Left lung (tissue), 14 donors: ENCODE measurements at places on chromosomes 3 and 15. TPM values are rescaled to one million over a fixed set of nuclear protein-coding genes. Genes with fewer than 3 reads are reported as not detected.

Gene GPR15
- total RNA-seq, result 0.58 TPM

Gene GABRA5
- total RNA-seq, result not detected

Gene ECE2
- not detected for total RNA-seq

Gene PAQR9
- not detected for total RNA-seq

Gene SLITRK3
- total RNA-seq, result 0.37 TPM

Gene MLF1
- total RNA-seq, result 12.0 TPM

Gene ADAMTS7
- 8.7 TPM for total RNA-seq

Gene FRMD5
- 4.4 TPM for total RNA-seq

Gene PLSCR2
- 0.73 TPM for total RNA-seq

Gene PPIP5K1
- 35.7 TPM for total RNA-seq

Gene XCR1
- 0.44 TPM for total RNA-seq

Gene TMEM39A
- total RNA-seq, result 56.6 TPM

Gene GOLGA8H
- total RNA-seq, result 1.1 TPM

Gene NEK10
- 4.2 TPM for total RNA-seq

Gene SKIL
- 109 TPM for total RNA-seq

Gene PARP15
- total RNA-seq, result 3.1 TPM

Gene UPK1B
- 0.18 TPM for total RNA-seq

- no peak for DNase-seq
Measured at GRCh38 chr15:99345832-99346462, 94.7 kb downstream of the LRRC28 start.

GRCh38 chr3:168860592-168860991 lies 764.9 kb upstream of the GOLIM4 start:
- no peak for DNase-seq

DNA sequence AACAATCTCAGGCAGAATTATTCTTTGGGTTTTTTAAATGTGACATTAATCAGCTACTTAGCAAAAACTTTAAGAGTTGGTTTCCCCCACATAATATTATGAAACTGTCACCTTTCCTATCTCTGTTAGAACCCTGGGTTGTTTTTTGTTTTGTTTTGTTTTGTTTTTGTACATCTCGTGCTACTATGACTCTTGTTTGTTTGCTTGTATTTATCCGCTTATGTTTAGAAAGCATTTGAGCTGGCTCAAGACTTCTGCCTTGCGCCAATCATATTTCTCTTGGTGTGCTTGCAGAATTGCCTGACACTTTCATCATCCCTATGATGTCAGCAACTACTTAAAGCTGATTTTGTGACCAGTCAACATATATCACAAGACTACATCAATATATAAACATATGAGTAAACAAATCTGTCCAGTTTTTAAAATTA lies 116.9 kb downstream of the DCLK3 start:
- no peak for DNase-seq

GRCh38 chr3:156630081-156630772 lies 44.2 kb upstream of the TIPARP start:
- DNase-seq, result no peak

GRCh38 chr15:35166730-35167359 lies 81.8 kb upstream of the NANOGP8 start:
- DNase-seq, result no peak

DNA sequence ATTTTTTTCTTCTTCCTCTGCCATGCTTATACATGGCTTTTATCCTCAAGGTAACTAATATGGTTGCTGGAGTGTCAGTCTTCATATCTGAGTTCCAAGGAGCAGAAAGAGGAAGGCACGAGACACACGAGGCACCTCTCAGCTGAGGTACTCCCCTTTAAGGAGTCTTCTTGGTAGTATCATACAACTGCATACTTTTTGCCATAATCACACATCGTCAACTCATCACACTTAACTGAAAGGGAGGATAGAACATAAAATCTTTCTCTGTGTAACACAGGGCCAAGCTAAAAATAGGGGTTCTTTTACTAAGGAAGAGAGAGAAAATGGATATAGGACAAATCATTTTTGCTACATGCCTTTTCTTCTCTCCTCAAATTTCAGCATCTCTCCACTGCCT lies 104.2 kb downstream of the OXSM start:
- DNase-seq, result no peak

DNA sequence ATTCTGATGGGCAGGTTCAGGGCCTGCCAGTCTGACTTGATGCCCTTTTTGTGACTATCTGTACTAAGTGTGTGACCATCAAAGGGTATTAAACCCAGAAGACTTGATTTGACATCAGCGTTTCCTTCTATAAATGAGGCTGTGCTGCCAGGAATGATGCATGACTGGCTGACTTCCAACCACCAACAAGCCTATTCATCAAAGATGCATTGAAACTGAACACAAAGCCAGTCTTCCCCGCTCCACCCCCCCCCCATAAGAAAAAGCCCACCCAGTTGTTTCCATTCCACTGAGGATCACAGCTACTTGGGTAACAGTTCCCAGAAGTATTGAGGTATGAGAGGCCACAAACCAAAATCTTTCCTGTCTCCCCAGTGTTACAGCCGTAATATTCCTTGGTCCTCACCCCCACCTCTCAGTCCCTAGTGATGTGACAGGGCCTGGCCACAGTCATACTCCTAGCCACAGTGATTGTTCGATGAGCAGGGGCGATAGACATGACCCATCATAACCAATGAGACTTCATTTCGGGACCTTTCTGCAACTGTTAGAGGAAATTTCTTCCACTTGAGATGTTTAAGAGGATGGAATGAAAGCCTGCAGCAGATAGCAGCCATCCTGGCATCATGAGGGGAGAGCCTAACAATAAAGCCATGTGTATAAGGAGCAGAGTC lies 22.6 kb downstream of the SH3BP5 start:
- DNase-seq, result no peak

- DNase-seq, result peak; percentile 68
Measured at GRCh38 chr3:19866751-19867347, 67.2 kb downstream of the EFHB start.

- DNase-seq, result no peak
Measured at GRCh38 chr15:87703327-87704111, 553.0 kb downstream of the NTRK3 start.

DNA sequence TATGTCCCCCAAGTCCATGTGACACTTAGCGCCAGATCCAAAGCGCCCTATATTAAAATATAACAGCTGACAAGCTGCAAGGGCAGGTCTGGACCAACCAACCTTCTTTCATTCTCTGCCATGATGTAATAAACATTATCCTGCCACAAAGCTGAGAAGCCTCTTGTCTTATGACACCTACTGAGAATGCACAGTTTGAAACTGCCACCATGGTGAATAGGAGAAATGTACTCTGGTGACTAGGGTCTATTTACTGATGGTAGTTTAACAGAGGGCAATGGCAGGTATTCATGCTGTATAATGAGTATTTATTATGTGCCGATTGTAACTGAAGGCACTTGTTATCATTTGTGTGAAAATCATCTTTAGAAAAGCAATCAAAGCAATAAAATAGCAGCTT lies 634.0 kb downstream of the OTOL1 start:
- no peak for DNase-seq

DNA sequence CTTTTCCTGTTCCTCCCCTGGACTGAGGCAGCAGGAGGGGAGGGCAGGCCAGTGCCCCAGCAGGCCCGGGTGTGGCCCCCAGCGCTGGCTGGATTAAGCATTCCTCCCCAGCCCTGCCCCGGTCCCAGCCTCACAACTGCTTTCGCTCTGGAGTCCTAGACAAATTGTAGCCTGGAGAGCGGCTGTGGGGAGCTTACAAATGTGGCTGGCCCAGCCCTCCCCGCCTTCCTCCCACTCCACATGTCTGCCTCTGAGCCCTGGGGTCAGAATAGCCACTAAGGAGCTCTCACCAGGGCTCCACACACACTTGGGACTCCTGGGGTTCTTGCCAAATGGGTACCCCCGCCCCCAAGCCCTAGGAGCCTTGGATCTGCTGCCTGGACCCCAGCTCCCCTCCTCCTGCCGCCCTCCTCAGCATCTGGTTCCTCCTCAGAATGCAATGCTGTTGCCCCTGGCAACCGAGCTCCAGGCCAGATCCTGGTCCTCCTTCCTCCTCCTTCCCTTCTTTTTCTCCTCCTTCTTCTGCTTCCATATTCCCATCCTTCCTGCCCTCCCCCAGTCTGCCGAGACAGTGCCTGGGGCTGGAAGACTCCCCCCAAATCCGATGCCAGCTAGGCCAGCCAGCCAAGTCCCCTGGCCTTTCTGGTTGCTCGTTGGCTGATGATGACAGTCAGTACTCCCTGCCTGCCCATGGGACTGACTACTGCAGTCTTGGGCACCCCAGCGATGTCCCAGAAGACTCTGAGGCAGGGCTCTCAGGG lies 91.1 kb downstream of the LINGO1 start:
- peak; percentile 45 for DNase-seq

DNA sequence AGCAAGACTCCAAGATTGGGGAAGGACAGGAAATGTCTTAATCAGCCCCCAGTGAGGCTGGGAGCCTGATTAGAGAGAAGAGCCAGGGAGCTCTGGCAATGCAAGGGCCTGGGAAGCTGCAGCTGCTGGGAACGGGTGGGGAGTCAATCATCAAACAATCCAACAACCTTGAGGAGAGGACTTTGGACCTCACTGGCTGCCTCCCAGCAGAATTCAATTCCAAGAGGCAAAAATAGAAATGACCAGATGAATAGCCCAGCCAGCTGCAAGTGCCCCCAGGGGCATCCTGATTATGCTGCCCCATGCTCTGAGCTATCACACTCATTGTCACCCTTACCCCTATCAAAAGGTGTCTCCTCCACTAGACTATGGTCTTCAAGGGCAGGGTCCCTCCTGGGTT lies 6.1 kb upstream of the HOMER2 start:
- DNase-seq, result no peak

DNA sequence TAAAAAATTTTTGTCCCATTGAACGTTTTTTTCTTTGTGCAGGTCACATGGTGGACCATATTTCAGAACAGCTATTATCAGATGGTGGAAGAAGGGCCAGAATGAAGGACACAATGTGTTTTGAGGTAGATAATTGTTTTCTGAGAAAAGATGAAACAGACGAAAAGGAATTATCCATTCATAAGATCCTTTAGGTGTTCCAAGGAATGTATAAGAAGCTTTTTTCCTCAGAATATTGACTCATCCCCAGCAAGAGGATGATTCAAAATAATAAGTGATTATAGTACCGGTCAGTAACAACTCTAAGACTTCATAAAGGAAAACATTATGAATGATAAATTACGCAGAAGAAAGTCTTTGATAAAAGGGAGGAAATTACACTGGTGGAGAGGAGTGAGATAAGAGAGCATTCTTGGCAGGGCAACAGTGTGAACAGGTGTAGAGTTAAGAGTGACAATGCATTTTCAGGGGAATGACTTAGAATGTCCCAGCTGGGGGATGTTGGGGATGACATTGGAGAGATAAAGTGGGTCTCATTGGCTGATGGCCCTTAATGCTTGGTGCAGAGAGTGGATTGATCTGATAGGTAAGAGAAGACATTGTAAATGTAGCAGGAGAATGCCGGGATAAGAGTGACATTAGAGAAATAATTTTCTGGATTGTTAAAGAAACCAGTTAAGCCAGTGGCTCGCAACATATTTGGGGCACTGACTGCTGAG lies 27.0 kb upstream of the AQP9 start:
- no peak for DNase-seq

GRCh38 chr3:103127098-103127630 lies 692.3 kb downstream of the ZPLD1 start:
- DNase-seq, result no peak

GRCh38 chr15:85745525-85746150 lies 49.1 kb downstream of the KLHL25 start:
- no peak for DNase-seq

DNA sequence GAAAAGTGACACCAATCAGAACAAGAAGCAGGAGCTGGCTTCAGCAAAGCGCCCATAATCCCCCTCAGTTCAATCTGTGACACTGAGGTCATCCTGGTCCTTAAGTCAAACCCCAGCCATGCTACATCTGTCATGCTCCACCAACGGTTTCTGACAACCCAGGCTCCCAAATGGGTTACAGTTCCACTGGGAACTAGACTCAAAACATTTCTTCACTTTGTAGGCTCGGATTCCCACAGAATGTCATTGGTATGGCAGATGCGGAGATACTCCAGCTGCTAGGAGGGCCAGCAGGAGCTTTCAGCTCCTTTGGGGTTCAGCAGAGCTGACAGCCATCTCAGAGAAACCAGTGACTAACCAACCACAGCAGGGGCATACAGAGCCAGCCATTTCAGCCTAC lies 48.9 kb downstream of the SUMF1 start:
- DNase-seq, result no peak

DNA sequence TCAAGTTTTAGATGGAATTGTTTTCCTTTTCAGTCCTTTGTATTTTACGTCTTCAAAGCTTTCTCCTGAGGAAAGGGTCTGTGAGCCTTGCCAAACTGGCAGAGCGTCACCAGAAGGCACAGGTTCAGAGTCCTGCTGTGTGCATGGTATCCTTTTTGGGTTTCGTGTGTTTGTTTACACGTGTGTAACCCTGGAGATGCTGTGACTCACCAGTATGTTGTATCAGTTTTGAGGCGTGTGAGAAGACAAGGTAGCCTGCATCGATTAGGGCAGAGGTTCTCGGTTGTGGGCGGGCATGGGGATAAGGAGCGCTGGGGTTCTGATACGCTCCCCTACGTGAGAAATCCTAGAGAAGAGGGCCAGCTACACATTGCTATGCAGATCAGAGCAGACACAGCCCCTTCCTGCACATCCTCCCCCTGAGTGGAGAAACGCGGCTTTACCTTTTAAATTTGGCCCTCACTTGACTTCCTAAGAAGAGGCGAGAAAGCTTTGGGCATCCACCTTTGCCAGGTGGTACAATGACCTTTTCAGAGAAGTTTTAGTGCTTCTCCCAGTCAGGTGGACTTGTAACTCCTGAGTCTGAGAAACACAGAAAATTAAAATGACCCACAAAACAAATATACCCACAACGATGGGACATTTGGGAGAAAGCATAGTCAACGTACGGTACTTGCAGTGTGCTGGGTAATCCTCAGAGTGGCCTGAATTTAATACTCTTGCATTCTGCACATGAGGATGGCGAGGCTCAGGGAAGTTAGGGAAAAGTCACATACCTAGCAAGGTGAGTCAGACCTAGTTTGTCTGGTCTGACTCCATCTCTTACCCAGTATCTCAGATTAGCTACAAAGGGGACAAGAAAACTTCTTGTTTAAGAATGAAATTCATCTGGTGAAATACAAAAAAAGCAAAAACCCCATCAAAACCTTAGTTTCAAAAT lies 38.1 kb downstream of the TRAK1 start:
- DNase-seq, result no peak

DNA sequence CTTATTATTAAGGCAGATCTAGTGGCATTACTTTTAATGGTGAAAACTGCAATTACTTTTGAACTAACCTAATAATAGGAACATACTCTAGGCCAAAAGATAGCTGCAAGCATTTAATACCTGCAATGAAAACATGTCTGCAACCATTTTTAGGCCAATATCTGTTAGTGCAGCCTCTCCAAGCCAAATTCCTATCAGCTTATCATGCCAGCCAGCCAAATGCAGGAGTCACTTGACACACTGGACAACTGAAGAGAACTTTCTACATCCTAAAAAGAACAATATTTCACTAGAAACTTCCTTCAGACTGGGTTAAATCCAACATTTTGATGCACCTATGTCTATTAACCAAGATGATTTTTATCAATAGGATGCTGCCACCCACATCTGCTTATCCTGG lies 33.8 kb downstream of the CCDC54 start:
- DNase-seq, result no peak

GRCh38 chr3:128448491-128448890 lies 18.2 kb downstream of the DNAJB8 start:
- peak; percentile 19 for DNase-seq

- DNase-seq, result peak; percentile 86
Measured at GRCh38 chr15:89361451-89362202, 27.0 kb upstream of the POLG start.
